Left colon (tissue), 2 donors: ENCODE measurements at places on chromosomes 3 and 15. TPM values are rescaled to one million over a fixed set of nuclear protein-coding genes. Genes with fewer than 3 reads are reported as not detected.

DNA sequence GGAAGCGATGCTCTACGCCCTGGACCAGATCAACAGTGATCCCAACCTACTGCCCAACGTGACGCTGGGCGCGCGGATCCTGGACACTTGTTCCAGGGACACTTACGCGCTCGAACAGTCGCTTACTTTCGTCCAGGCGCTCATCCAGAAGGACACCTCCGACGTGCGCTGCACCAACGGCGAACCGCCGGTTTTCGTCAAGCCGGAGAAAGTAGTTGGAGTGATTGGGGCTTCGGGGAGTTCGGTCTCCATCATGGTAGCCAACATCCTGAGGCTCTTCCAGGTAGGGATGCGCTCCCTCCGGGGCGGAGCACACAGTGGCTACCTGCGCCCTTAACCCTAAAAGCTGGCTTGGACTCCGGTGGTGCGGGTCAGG is 698 bp downstream of the GRM7 start:
- DNase-seq: no peak

DNA sequence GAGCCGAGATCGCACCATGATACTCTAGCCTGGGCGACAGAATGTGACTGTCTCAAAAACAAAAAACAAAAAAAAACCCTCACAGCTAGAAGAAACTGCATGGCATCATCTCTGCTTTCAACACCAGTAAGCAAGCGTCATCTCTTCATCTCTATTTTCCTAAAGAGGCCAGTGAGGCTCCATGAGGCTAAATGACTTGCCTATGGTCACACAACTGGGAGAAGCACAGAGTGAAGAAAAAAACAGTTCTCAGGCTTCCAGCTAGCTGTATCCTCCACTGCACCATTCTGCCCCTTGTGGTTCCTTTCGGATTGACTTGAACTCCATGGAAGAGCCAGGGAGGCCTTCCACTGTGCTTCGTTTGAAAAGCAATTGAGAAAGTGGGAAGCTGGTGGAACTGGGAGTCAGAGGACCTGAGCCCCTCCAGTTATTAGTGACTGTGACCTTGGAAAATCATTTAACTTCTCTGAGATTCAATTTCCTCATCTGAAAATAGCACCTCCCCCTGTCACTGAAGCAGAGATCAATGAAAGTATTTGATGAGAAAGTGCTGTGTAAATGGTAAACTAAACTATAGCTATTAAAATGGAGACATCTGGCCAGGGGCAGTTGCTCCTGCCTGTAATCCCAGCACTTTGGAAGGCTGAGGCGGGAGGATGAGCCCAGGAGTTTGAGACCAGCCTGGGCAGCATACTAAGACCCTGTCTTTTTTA is 32.1 kb upstream of the DENND4A start:
- peak; percentile 40 for DNase-seq

DNA sequence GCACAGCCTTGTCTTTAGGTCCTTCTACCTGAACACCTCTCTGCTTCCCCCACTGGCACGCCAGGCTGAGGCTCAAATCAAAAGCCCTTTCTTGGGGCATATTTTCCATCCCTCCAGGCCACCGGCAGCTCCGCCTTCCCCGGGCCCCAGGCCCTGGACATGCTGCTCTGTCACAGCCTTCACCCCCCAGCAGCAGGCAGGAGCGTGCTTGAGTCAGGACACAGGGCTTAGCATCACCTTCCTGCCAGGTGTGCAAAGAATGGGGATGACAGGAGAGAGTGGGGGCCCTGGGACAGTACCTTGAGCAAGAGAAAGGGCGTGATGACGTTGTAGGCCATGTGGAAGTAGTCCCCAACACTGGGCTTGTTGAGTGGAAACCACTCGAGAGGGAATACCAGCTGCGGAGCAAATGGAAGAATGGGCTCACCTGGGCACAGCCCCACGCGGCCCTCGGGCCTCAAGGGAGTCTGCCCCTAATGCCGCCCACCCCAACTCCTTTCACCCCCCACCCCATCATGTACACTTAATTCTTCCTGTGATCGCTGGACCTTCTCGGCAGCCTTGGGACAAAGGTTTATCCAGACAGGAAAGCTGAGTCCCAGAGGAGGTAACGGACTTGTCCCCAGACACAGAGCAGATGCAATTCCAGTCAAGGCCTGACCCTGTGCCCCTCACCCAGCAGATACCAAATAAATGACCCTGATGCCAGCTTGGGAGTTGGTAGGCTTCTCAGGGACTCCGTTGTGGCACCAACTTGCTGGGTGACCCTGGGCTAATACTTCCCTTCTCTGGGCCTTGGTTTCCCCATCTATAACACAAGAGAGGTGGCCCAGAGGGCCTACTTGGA is 9.1 kb upstream of the CALML4 start:
- no peak for DNase-seq

DNA sequence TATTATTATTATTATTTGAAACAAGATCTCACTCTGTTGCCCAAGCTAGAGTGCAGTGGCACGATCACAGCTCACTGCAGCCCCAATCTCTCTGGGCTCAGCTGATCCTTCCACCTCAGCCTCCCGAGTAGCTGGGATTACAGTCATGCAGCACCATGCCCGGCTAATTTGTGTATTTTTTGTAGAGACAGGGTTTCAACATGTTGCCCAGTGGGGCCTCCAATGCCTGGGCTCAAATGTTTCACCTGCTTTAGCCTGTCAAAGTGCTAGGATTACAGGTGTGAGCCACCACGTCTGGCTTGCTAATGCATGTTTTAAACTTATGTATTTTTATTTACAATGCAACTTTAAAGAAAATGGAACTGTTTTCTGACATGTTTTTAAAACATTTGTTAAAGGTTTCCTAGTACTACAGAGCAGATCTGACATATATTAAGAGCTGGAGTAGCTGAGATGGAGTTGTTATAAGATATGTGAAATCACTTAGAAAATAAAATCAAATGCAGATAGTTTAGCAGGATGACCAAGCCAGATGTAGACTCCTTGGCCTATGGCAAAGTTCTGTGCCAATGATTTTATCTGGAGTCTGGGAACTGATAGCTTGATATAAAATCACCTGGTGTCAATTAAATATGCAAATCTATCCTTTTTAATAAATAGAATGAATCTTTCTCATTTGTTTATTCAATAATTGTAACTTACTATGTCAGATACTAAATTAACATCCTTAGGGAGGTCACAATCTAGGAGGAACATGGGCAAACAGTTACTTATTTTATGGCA is 310.1 kb upstream of the NAALADL2 start:
- DNase-seq: no peak

The FANCD2OS gene
- total RNA-seq: not detected

The SLC22A13 gene
- 0.27 TPM for total RNA-seq
